Thyroid gland (tissue), 4 donors: ENCODE measurements at places on chromosomes 16 and 17. TPM values are rescaled to one million over a fixed set of nuclear protein-coding genes. Genes with fewer than 3 reads are reported as not detected.
A peak's percentile ranks its signal among the peaks of the same experiment; 100 is the strongest.

Gene KRT14
- total RNA-seq: 12.4 TPM

Gene LYZL6
- total RNA-seq: not detected

Gene TBC1D3G
- total RNA-seq: not detected

Gene MYH11
- 28.8 TPM for total RNA-seq

Gene KRTAP3-1
- not detected for total RNA-seq

Gene SIAH1
- total RNA-seq: 45.8 TPM

Gene SLC38A8
- total RNA-seq: not detected

Gene TUBD1
- 22.2 TPM for total RNA-seq

Gene HS3ST3B1
- 3.9 TPM for total RNA-seq

Gene ANKRD40CL
- total RNA-seq: not detected

Gene ASGR2
- 1.0 TPM for total RNA-seq

Gene LLGL1
- 16.2 TPM for total RNA-seq

Gene GAS2L2
- not detected for total RNA-seq

DNA sequence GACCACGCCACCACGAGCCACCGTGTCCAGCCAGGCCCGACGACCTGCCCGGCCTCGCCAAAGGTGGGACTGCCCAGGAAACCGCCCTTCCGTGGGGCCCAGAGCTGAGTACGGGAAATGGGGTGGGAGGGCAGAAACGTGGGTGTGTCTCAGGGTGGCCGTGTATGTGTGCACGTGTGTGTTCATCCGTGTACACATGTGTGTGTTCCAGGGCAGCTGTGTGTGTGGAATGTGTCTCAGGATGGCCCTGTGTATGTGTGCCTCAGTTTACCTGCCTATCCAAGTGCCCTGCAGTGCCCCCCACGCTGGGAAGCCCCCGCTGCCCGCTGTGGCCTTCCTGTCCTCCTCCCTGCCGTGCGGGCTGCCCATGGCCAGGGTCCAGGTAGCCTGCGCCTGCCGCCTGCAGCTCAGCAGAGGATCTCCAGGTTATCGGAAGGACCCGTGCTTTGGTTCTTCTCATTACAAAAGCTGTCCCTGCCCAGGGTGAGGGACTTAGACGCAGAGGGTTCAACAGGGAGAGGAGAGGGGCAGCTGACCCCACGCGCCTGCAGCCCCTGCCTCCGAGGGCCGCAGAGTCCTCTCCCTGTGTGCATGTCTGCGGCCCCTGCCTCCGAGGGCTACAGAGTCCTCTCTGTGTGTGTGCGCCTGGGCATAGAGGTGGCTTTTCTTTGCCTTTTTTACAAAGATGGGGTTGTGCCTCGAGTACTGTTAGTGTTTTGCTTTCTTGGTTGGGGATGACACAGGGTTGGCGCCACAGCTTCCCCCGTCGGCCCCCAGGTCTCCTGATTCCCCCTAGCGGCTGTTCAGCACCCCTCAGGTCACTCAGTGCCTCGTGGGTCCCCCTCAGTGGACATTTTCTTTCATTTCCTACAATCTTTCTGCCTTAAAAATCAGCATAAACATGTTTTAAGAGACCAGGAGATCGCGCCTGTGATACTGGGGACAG lies 23.6 kb downstream of the ZNF469 start:
- no peaks in the 10 kb centered on the region for H3K36me3 ChIP-seq
- no peak overlapping the region for H3K27ac ChIP-seq
- H3K4me1 ChIP-seq: no peaks in the 10 kb centered on the region
- no peak overlapping the region for H3K4me3 ChIP-seq

GRCh38 chr16:58885528-58886170 lies 151.5 kb upstream of the GOT2 start:
- H3K4me1 ChIP-seq: no peaks in the 10 kb centered on the region
- no peak overlapping the region for H3K27ac ChIP-seq
- DNase-seq: no peak
- H3K36me3 ChIP-seq: no peaks in the 10 kb centered on the region
- H3K4me3 ChIP-seq: no peak overlapping the region
- H3K27me3 ChIP-seq: no peaks in the 10 kb centered on the region

GRCh38 chr17:5536866-5537650 lies 47.3 kb downstream of the NLRP1 start:
- peaks cover 19% of the 10 kb centered on the region for H3K36me3 ChIP-seq
- DNase-seq: no peak
- no peaks in the 10 kb centered on the region for H3K27me3 ChIP-seq
- no peaks in the 10 kb centered on the region for H3K4me1 ChIP-seq

- H3K36me3 ChIP-seq: peaks cover 55% of the 10 kb centered on the region
- no peak for DNase-seq
- no peak overlapping the region for H3K4me3 ChIP-seq
Observed at GRCh38 chr16:75575958-75576357, 9.8 kb downstream of the GABARAPL2 start.

DNA sequence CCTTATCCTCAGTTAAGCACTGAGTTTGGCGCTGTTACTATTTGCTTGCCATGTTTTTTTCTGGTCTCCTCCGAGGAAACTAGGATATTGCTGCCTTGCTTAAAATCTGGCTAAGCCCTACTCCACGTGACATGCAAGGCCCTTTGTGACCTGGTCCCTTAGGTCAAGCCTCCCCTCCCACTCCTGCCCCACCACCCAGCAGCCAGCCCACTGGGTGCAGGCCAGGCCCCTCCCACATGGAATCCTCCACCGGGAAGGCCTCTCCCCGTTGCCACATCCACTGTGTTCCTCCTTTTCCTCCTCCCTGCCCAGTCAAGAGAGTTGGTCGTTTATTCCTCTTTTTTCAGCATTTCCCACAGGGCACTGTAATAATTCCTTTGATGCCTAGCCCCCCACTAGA lies 16.2 kb downstream of the PSMD3 start:
- H3K4me1 ChIP-seq: no peaks in the 10 kb centered on the region
- H3K27me3 ChIP-seq: no peaks in the 10 kb centered on the region
- DNase-seq: no peak
- H3K4me3 ChIP-seq: no peak overlapping the region
- H3K27ac ChIP-seq: no peak overlapping the region
- H3K36me3 ChIP-seq: peaks cover 57% of the 10 kb centered on the region

GRCh38 chr17:31373150-31374093 lies 18.1 kb upstream of the RAB11FIP4 start:
- H3K36me3 ChIP-seq: peaks cover 3% of the 10 kb centered on the region

DNA sequence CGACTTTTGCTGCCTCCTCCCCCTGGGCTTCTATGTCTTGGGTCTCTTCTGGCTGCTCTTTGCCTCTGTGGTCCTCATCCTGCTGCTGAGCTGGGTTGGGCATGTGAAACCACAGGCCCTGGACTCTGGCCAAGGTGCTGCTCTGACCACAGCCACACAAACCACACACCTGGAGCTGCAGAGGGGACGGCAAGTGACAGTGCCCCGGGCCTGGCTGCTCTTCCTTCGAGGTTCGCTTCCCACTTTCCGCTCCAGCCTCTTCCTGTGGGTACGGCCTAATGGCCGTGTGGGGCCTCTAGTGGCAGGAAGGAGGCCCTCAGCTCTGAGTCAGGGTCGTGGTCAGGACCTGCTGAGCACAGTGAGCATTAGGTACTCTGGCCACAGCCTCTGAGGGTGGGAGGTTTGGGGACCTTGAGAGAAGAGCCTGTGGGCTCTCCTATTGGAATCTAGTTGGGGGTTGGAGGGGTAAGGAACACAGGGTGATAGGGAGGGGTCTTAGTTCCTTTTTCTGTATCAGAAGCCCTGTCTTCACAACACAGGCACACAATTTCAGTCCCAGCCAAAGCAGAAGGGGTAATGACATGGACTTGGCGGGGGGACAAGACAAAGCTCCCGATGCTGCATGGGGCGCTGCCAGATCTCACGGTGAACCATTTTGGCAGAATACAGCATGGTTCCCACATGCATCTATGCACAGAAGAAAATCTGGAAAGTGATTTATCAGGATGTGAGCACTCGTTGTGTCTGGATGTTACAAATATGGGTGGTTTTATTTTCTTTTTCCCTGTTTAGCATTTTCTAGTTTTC lies 2.3 kb downstream of the GP1BA start:
- H3K27ac ChIP-seq: no peak overlapping the region
- H3K27me3 ChIP-seq: no peaks in the 10 kb centered on the region
- H3K36me3 ChIP-seq: peaks cover 15% of the 10 kb centered on the region
- H3K4me3 ChIP-seq: no peak overlapping the region

DNA sequence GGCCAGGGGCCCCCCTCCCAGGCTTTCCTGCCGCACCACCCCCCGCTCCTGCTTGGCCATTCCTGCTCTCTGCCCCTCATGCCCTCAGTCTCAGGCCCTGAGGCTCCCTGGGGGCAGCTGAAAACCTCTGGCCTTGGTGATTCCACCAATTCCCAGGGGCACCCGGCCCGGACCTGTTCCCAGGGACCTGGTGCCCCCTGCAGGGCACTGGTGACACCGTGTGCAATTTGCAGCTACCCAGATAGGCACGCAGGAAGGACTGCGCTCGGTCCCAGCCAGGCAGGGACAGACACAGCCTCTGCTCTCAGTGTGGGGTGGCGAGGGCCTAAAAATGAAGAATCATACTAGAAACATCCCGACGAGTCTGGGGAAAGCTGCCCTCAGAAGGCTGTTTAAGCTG lies 13.4 kb downstream of the WFDC1 start:
- H3K27ac ChIP-seq: no peak overlapping the region
- DNase-seq: peak; percentile 49
- H3K4me1 ChIP-seq: peaks cover 3% of the 10 kb centered on the region
- H3K27me3 ChIP-seq: no peaks in the 10 kb centered on the region
- H3K4me3 ChIP-seq: no peak overlapping the region
- no peaks in the 10 kb centered on the region for H3K36me3 ChIP-seq

- no peaks in the 10 kb centered on the region for H3K27me3 ChIP-seq
- H3K4me1 ChIP-seq: peaks cover 19% of the 10 kb centered on the region
- H3K36me3 ChIP-seq: peaks cover 31% of the 10 kb centered on the region
Observed at GRCh38 chr16:31118223-31119155, 1.0 kb downstream of the KAT8 start.

DNA sequence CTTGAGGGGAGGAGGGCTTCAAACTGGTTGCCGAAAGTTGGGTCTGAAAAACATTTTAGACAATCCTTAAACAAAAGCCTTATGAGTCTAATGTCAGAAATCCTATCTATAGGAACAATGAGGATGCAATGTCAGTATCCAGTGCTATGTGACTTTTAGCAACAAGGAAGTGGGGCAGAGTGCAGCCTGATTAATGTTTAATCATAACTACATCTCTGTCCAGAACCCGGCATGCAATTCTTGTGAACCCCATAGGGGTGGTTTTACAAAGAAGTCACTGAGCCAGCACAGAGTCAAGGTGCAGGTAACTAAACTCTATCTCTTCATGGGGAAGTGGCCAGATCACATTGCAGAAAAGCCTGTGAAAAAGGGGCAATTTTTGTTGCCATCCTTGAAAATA lies 267.5 kb downstream of the HS3ST4 start:
- H3K27ac ChIP-seq: no peak overlapping the region
- DNase-seq: no peak
- no peaks in the 10 kb centered on the region for H3K36me3 ChIP-seq
- no peaks in the 10 kb centered on the region for H3K4me1 ChIP-seq
- H3K27me3 ChIP-seq: no peaks in the 10 kb centered on the region
- H3K4me3 ChIP-seq: no peak overlapping the region

GRCh38 chr17:80123791-80124190 lies 22.4 kb downstream of the GAA start:
- no peak overlapping the region for H3K27ac ChIP-seq
- H3K4me3 ChIP-seq: no peak overlapping the region
- H3K4me1 ChIP-seq: no peaks in the 10 kb centered on the region
- no peaks in the 10 kb centered on the region for H3K36me3 ChIP-seq

GRCh38 chr17:14310605-14311004 lies 9.7 kb downstream of the HS3ST3B1 start:
- DNase-seq: peak; percentile 5
- H3K4me3 ChIP-seq: no peak overlapping the region
- H3K27ac ChIP-seq: no peak overlapping the region
- peaks cover 15% of the 10 kb centered on the region for H3K4me1 ChIP-seq
- H3K36me3 ChIP-seq: no peaks in the 10 kb centered on the region
- peaks cover 4% of the 10 kb centered on the region for H3K27me3 ChIP-seq

GRCh38 chr16:84864326-84864955 lies 44.7 kb downstream of the CRISPLD2 start:
- DNase-seq: no peak
- H3K4me3 ChIP-seq: no peak overlapping the region
- no peaks in the 10 kb centered on the region for H3K27me3 ChIP-seq
- no peaks in the 10 kb centered on the region for H3K4me1 ChIP-seq

DNA sequence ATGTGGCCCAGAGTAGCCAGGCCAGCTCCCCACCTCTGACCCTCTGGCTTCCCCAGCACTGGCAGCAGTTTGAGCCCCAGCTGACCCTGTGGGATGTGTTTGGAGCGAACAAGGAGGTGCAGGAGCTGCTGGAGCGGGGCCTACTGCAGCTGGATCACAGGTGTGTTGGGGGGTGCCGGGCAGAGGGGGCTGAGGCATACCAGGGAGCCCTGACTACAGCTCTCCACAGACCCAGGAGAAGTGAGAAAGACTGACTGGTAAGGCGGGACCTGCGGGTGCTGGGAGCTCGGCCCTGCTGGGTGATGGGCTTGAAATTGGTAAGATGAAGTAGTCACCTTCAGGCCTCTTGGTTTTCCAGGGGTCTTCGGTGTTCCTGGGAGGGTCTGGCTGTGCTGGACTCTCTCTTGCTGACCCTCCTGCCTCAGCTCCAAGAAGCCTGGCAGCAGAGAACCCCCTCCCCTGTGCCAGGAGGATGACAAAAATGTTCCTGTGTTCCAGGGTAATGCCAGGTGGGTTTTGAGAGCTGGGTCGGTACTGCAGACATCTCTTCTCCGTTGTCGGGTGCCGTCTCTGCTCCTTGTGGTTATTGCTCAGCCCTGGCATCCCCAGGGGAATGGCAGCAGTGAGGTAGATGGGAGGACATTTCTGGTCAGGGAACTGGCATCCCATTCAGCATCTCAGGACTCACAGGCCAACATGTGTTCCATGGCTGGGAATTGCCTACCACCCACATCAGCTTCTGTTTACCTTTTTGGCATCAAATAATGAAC lies 5.9 kb downstream of the RSAD1 start:
- DNase-seq: no peak
- peaks cover 9% of the 10 kb centered on the region for H3K36me3 ChIP-seq
- H3K4me3 ChIP-seq: no peak overlapping the region
- peaks cover 29% of the 10 kb centered on the region for H3K4me1 ChIP-seq
- H3K27me3 ChIP-seq: no peaks in the 10 kb centered on the region

GRCh38 chr16:70349783-70350182 lies 3.1 kb downstream of the DDX19A start:
- no peak overlapping the region for H3K4me3 ChIP-seq
- DNase-seq: no peak

GRCh38 chr16:11593581-11593980 lies 6.9 kb upstream of the LITAF start:
- H3K4me1 ChIP-seq: peaks cover 10% of the 10 kb centered on the region
- no peak overlapping the region for H3K4me3 ChIP-seq
- H3K27me3 ChIP-seq: no peaks in the 10 kb centered on the region
- H3K27ac ChIP-seq: no peak overlapping the region

GRCh38 chr17:43118679-43119615 lies 6.2 kb downstream of the BRCA1 start:
- H3K4me1 ChIP-seq: peaks cover 32% of the 10 kb centered on the region
- no peaks in the 10 kb centered on the region for H3K36me3 ChIP-seq
- DNase-seq: peak; percentile 69
- no peak overlapping the region for H3K4me3 ChIP-seq
- H3K27me3 ChIP-seq: no peaks in the 10 kb centered on the region

GRCh38 chr16:61770301-61770700 lies 265.9 kb downstream of the CDH8 start:
- H3K4me1 ChIP-seq: no peaks in the 10 kb centered on the region
- H3K36me3 ChIP-seq: no peaks in the 10 kb centered on the region
- DNase-seq: no peak
- H3K27me3 ChIP-seq: no peaks in the 10 kb centered on the region

GRCh38 chr16:30778549-30779244 lies 8.3 kb downstream of the ZNF629 start:
- no peaks in the 10 kb centered on the region for H3K27me3 ChIP-seq
- H3K36me3 ChIP-seq: peaks cover 20% of the 10 kb centered on the region
- H3K4me3 ChIP-seq: no peak overlapping the region
- no peak overlapping the region for H3K27ac ChIP-seq
- DNase-seq: peak; percentile 18
- H3K4me1 ChIP-seq: peaks cover 10% of the 10 kb centered on the region
